Activated T-cell treated with anti-CD3 and anti-CD28 coated beads, Interleukin-2, amount 50 U/mL, for 48 hours (primary cell): ENCODE measurements at places on chromosomes 12 and 14.

- DNase-seq, result no peak
Measured at GRCh38 chr12:127421614-127422013, 845.4 kb upstream of the TMEM132C start.

- DNase-seq, result no peak
Measured at GRCh38 chr14:56138928-56139327, 20.7 kb downstream of the PELI2 start.

DNA sequence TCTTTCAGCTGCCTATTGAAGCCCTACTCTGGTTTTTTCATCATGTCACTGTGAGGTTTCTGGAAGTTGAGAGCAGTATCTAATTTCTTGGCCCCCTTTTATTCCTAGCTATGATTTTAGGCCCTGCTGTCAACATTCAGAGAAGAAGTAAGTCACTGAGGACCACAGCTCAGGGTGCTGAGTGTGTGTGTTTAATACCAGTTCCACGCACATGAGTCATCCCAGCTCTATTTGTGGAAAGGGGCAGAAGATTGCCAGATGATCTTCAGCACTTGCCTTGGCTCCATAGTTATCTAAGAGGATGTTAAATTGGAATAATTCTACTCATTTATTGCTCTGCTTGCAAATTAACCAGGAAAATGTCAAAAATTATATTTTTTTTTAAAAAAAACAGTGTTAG is 65.5 kb upstream of the SLC38A4 start:
- DNase-seq, result no peak

DNA sequence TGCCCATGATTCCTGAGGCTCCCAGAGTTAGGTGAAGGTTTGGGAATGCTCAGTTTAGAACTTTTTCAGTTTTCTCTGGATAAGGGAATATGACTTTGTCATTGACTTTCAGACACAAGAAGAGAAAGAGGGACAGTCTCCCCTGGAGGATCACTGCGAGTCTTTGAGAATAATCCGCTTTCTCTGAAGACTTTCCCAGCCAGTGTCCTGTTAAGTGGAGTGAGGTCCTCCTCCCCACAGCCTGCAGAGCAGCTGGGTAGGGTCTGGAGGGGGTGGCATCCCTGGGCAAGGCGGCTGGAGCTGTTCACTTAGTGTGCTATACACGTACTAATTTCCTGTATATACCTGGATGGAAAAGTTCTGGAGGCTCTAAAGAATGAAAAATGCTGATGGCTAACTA is 8.5 kb upstream of the RAB35 start:
- no peak for DNase-seq

DNA sequence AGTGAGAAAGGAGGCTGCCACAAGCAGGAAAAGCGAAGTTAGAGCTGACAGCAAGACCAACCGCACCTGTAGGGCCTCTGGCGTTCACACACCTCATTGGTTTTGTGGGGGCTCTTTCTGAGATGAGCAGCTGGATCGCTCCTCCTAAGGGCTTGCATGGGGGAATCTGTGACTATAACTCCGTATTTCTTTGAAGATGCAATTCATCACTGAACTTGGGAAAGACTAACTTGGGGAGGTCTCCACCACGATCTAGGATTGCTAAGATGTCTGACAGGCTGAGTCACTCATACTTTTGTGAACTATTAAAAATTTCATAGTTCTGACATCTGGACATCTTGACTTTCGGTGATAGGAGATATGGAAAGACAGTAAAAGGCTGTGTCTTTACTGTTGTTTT is 173.6 kb downstream of the ETV6 start:
- no peak for DNase-seq

- peak; percentile 49 for DNase-seq
Measured at GRCh38 chr12:120677765-120678473, 9.0 kb upstream of the MLEC start.

GRCh38 chr14:79749065-79749464 is 462.2 kb downstream of the DIO2 start:
- no peak for DNase-seq

- no peak for DNase-seq
Measured at GRCh38 chr14:76901171-76902055, 75.2 kb downstream of the LRRC74A start.

GRCh38 chr14:95057851-95058250 is 99.5 kb downstream of the DICER1 start:
- no peak for DNase-seq

DNA sequence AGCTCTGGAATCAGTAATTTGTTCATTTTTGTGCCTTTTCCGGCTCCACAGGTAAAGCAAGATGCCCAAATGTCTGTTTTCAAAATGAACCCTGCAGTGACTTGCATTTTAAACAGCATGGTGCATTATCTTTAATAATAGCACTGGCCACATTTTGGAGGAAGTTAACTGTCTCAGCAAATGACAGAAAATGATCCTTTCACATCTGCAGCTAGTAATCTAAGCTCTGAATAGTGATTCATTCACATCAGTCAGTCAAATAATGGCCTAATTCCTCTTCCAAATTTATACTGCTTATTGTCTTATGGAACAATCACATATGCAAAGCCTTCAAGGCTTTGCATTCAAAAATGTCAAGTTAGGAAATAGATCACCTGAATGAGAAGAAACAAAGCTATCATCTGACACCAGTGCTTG is 75.6 kb downstream of the PPM1H start:
- no peak for DNase-seq

DNA sequence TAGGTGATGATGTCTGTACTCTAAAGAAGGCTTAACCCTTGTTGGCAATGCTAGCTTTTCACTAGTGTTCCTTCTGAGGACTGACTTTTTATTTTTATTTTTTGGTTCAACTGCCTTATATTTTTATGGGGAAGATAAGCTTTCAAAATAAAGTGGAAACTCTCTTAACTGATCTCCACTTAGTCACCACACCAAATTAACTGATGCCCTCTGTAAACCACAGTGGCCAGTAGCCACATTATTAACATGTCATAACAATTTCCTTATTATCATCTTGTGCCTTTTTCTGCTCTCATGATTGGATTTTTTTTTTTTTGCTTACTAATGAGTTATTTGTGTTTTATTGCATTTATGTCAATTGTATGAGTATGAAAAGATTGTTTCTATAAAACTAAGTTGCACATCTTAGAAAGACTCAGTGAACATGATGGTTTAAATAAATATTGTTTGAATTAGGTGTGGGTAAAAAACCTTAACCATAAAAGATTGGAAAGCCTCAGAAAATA is 56.9 kb downstream of the SCFD1 start:
- DNase-seq, result no peak

DNA sequence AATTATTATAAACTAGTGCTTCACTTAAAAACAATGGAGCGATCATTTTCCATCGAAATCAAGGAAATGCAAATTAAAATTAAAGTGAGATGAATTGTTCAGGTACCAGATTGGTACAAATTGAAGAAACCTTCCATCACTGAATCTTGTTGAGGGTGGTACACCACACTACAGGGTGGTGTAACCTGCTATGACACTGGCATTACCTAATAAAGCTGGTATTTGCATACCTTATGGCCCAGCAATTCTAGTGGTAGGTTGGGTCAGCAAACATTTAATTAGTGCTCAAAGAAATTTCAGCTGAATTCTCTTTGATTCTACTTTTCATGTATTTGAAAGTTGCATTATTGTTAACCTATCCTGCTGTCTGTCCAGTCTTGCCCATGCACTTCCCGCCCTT is 9.2 kb downstream of the TIGAR start:
- DNase-seq, result no peak
